ENCODE measurements at places on chromosomes 13 and 19. TPM values are rescaled to one million over a fixed set of nuclear protein-coding genes. Genes with fewer than 3 reads are reported as not detected.
A peak's percentile ranks its signal among the peaks of the same experiment; 100 is the strongest.

DNA sequence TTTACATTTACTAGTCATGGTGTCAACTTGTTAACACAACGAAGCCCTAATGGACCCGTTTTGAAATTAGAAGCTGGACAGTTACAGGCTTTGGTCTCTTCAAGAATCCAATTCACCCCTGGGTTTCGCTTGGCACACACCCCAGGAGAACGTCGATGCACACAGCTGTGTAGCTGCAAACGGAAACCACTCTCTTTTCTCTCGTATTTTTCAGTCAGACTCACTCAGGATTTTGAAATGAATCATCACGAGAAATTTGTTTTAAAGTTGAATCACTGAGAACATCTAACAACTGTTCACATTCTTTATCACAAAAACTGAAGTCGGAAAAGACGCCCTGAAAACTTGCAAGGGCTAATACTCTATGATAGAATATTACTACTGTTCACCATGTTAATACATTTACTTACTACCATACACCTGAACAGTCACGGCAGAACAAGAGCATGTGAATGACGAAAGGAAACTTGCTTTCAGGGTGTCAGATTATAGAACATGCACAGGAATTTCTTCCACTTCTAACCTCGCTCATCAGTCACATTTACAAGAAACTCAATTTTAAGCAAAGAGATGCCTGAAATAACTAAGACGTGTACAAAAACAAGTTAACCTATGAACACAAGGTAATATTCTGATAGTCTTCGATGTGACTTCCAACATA is 4.7 kb downstream of the PNMA8A start:
- DNase-seq, result no peak

Gene KCNJ14
- polyA plus RNA-seq, result 0.80 TPM

Gene CEACAM21
- not detected for polyA plus RNA-seq

Gene RFPL4AL1
- polyA plus RNA-seq, result not detected

Gene KIR2DL4
- 0.31 TPM for polyA plus RNA-seq

GRCh38 chr13:76481738-76482137 is 404.5 kb downstream of the KCTD12 start:
- no peak for DNase-seq

GRCh38 chr13:20828539-20829364 is 55.0 kb upstream of the EEF1AKMT1 start:
- DNase-seq, result peak; percentile 71

Gene C2CD4C
- polyA plus RNA-seq, result 24.7 TPM

- no peak for DNase-seq
These were observed 191.5 kb upstream of the IPO5 start for GRCh38 chr13:97761796-97762540.

DNA sequence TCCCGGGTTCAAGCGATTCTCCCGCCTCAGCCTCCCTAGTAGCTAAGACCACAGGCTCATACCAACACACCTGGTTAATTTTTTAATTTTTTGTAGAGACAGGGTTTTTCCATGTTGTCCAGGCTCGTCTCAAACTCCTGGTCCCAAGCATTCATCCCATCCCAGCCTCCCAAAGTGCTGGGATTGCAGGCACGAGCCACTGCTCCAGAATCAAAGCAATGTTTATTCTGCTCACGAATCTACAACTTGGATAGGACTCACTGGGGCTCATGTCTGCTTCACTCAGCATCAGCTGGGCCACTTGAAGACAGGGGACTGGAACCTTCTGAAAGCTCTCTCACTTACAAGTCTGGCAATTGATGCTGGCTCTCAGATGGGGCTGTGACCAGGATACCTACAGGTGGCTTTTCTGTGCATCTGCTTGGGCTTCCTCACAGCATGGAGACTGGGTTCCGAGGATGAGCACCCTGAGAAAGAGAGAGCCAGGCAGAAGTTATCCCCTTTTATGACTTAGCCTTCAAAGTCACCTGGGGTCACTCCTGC is 8.2 kb upstream of the ZNF792 start:
- no peak for DNase-seq

GRCh38 chr19:16612636-16613035 is 15.4 kb downstream of the MED26 start:
- DNase-seq, result no peak

DNA sequence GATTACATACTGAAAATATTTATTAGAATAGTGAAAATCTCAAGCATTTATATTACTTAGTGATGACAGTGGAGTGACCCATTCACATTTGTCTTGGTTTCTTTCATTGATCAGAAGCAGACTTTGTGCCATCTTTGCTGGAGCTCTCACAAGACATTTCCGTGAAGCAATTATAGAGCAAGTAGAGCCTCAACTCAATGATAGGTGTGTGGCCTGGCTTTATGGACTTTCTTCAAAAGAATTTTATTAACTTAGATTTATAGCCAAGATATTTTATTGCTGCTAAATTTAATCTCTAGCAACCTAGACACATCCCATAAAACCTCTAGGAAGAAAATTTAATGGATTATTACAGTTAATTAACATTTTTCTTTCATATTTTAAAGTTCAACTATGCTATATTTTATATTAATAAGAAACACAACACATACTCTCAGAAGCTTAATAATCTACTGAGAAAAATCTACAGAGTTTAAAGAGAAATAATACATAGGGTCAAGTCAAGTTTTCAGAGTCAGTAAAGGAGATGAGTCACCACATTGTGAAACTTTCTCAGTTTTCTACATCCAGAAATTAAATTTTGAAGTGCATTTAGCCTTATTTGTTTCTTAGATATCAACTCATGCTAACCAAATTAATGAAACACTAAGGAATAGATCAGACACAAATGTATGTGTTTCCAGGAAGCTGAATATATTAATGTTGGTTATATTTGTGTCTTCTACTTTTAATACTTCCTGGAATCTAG is 160.5 kb downstream of the LACC1 start:
- no peak for DNase-seq

Gene KL
- 0.19 TPM for polyA plus RNA-seq

Gene MAG
- polyA plus RNA-seq, result 311 TPM

GRCh38 chr19:4014541-4015491 is 7.3 kb downstream of the PIAS4 start:
- no peak for DNase-seq

- no peak for DNase-seq
These were observed 4.7 kb upstream of the METTL21C start for GRCh38 chr13:102699504-102699903.

Gene ZSCAN5C
- not detected for polyA plus RNA-seq

DNA sequence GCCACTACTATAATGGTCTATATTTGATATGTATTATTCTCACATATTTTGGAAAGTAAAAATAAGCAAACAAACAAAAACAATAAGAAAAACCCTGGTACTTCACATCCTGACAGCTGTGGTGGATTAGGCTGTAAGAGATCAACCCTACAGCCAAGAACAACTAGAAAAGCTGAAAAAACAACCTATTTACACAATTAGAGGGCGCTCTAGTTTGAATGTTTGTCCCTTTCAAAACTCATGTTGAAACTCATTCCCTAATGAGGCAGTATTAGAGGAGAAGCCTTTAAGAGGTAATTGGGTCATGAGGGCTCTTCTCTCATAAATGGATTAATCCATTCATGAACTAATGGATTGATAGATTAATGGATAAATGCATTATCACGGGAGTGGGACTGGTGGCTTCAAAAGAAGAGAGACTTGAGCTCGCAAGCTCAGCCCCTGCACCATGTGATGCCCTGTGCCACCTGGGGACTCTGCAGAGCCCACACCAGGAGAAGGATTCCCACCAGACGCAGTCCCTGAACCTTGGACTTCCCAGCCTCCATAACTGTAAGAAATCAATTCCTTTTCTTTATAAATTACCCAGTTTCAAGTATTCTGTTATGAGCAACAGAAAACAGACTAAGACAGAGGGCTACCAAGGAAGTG is 733.9 kb upstream of the ARGLU1 start:
- no peak for DNase-seq

DNA sequence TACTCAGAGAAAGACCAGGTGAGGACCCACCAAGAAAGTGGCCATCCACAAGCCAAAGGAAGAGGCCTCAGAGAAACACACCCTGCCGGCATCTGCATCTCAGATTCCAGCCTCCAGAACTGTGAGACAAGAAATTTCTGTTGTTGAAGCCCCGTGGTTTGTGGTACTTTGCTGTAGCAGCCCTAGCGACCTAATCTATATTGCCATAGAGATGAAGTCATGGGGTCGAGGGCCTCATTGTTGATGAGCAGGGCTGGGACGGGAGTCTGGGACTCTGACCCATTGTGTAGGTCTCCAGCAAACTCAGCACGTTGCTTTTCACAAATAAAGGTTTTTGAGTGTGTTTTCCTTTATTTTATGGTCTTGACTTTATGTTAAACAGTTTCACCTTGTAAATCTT is 174.9 kb downstream of the TNFSF13B start:
- DNase-seq, result no peak

GRCh38 chr13:96710166-96710862 is 284.0 kb downstream of the OXGR1 start:
- DNase-seq, result no peak

Gene LHB
- not detected for polyA plus RNA-seq

DNA sequence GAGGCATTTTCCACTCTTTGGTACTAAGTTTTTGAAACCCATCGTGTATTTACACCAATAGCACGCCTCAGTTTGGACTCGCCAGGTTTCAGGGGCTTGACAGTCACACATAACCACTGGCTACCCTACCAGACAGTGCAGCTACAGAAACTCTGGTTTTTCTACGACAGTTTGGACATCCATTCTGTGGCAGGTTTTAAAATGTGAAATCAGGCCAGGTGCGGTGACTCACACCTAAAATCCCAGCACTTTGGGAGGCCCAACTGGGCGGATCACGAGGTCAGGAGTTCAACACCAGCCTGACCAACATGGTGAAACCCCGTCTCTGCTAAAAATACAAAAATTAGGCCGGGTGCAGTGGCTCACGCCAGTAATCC is 13.2 kb downstream of the KDELR1 start:
- no peak for DNase-seq

- DNase-seq, result no peak
These were observed 8.0 kb downstream of the PDS5B start for GRCh38 chr13:32594157-32594738.

DNA sequence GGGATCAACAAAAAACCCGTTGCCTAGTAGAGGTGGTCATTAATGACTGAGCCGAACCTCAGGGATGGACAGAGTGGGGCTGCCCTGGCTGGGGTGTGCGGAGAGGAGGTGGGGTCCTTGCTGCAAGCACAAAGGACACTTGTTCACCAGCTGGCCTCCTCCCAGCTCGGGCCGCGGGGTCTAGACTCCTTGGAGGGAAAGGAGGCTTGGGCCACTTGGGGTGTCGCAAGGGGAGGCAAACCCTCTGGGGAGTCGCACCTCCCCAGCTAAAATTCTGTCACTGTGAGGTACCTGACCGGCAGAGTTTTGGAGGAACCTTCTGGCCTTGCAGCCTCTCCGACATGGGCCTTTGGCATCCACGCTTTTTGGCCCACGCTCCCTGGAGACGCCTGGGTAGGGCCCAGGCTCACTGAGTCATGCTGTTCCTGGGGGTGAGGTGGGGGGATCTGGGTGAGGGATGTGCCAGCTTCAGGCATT is 8.2 kb downstream of the KLHL26 start:
- peak; percentile 20 for DNase-seq

DNA sequence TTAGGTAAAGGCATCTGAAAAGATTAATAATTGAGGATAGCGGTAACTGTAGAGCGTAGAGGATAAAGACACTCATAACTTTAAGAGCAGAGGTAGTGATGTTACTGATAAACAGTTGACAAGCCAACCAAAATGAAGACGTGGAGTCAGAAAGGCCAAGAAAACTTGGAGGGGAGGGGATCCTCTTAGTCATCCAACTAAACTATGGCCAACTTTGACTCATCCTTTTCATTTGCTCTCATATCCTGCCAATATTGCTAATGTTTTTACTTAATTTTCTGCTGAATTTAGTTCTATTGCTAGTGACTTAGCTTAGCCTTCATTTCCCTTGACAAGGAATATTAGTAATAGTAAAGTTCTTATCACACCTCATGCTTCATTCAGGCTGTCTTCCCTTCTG is 13.4 kb downstream of the ITGBL1 start:
- DNase-seq, result no peak

DNA sequence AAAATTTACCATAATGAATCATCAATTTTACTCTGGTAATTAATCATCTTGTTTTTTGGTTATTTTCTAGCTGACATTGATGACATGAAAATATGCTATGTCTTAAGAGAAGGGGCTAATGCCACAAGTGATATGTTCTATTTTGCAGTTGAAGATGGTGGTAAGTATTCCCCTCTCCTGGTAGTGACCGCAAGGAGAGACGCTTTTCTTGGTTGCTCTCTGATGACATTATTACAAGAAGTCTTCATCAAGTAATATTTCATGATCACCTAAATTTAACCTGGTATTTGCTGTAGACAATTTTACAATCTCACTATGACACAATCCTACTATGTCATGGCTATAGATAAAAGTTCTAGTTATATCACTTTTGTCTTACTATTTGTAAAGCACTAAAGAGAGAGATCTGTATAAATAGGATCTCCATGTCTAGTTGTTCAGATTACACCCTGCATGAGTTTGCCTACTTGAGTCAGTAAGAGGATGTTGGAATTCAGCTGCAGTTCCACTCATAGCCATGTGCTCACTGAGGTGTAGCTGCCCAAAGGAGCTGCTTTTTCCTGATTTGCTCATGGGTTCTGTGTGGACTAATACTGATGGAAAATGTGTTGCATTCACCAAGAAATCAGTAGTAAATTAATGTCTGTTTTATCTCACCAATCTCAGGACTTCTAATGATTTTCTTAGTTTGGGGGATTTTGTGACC is 10.9 kb downstream of the FREM2 start:
- DNase-seq, result no peak
